ENCODE measurements at places on chromosomes 2 and 18.

DNA sequence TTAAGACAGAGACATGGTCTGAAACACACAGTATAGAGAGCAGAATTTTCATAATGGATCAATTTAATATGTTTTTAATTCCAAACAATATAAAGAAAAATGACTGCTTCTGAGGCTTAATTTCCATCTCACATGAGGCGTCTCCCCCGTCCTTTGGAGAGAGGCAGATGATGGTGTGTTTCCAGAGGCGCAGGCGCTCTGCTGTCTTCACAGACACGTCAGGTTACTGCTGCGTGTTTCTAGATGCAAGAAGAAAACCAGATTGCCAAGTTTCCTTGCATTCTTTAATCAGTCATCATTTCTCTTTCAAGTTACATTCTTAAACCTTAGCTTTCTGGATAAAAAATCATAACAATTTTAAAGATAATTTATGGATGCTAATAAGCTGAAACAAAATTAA lies 160.2 kb downstream of the ATP9B start:
- no peak for DNase-seq

DNA sequence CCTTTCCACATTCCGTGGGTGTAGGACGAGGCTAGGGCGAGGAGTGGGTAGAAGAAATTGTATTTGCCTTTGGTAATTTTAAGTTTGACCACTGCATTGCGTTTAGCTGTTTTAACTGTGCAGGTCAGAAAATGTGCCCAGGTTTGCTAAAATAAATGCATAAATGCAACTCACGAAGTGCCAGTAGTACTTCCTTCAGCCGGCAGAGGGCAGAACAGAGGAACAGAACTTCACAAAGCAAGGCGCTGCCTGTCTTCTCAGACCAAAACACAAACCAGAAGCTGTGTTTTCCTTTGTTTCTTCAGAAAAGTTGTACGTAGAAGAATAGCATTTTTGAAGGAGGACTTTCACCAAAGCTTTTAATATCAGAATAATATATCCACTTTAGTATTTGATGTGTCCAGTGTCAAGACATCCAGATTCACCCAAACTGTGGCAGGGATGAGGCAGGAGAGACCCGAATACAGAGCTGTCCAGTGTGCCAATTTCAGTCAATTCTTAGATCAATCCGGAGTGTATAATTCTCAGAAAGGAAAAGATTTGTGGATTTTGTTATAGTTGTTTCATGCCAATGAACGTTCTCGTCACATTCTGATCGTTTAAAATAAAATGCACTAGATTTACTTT lies 348.6 kb downstream of the DLGAP1 start:
- peak; percentile 76 for DNase-seq

GRCh38 chr18:6482198-6482977 lies 67.7 kb upstream of the L3MBTL4 start:
- DNase-seq = peak; percentile 16

- no peak for DNase-seq
Observed at GRCh38 chr18:61616111-61616610, 276.6 kb downstream of the RNF152 start.

DNA sequence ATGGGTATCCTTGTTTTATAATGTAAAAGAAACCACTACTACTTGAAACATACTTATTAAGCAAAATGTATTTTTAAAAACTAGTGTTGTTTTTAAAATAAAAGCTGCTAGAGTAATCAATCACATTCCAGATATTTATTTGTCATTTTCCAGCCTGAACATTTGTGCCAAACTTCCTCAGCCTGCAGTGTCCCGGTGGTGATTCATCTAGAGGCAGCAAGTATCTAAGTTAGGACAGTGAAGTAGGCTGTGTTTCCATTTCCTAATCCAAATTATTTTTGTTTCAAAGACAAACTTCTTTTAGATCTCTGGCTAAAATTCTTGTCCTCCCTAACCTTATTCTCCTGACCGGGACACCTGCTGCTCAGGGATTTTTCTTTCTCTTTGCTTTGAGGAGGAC lies 12.8 kb upstream of the GCG start:
- DNase-seq = no peak
